ENCODE measurements at places on chromosomes 5 and 9.

- DNase-seq = no peak
These were observed 113.5 kb downstream of the FEM1C start for GRCh38 chr5:115431116-115431515.

DNA sequence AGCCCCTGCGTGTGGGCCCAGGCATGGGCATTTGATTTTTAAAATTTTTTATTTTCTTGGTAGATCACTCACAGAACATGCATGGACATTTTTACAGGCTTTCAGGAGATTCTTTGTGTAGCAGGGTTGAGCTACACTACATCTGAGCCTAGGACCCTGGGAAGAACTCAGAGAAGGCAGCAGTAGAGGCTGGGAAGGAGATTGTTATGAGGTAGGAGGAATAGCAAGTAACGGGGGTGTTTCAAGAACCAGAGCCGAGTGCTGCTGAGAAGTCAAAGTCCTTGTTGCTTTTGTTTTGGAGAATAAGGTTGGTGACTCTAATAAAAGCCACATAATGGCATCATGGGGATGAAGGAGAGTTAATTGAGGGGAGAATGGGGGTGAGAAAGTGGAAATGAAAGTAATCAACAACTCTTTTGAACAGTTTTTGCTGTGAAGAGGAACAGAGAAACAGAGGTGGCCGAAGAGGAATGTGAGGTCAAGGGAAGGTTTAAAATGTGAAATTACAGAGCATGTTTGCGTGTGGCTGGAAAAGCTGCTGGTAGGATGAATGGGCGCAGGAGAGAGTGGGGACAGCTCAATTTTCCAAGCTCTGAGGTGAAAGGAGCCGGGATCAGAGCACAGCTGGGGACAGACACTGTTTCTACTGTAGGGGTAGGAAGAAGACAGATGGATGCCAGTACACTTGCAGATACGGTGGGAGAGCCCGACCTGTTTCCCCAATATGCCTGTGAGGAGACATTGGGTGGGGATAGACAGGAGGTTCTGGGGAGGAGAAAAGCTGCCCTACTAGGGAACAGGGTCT lies 4.7 kb upstream of the PDLIM7 start:
- DNase-seq = no peak

- DNase-seq = peak; percentile 82
These were observed 65.9 kb downstream of the DAP start for GRCh38 chr5:10695055-10695649.

- peak; percentile 1 for DNase-seq
These were observed 359.3 kb upstream of the CDH18 start for GRCh38 chr5:20347334-20347733.

- no peak for DNase-seq
These were observed 1034.0 kb downstream of the DTWD2 start for GRCh38 chr5:117954331-117954730.

DNA sequence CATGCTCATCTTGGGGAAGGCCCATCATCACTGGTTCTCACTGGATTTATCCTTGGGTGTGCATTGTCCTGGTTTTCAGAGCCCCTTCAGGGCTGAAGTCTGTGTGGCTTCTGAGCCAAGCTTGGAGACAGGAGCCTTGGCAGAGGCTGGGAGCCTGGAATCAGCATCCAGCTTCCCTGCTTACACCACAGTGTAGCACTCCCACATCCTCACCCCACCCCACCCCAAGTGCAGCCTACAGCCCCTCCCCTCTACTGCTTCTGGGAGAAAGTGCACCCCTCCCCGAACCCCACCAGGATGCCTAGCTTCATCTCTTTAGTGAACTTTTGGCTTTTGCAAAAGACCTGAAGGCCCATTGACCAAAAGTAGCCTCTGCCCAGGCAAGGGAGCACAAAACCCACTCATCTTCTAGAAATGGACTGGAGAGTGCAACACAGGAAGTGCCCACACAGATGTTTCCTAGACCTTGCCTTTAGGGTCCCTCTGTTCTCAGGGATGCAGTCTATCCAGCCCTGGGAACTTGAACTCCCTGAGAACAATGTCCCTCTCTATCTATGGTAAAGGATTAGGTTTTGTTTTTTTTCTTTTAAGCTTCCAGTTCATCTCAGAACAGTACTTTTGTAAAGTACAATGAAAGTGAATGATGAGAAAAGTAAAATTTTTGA lies 189.7 kb downstream of the PALM2AKAP2 start:
- no peak for DNase-seq

DNA sequence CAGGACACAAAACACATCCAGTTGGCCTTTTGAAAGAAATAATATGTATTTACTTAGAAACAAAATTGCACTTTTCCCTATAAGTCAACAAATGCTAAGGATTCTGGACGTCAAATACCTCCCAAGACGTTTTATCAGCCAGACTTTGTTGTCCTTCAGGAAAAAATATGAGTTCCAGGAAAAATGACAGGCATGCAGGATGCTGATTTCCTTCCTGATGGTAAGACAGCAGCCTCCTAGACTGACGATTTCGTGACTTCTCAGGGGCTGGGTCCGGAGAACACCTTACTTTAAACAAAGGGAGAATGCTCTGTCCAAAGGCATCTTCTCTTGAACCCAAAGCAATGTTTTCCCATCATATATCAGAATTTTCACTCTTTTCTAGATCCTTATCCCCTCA lies 69.1 kb downstream of the IL6ST start:
- no peak for DNase-seq

GRCh38 chr5:40428126-40428525 lies 251.6 kb upstream of the PTGER4 start:
- peak; percentile 63 for DNase-seq

DNA sequence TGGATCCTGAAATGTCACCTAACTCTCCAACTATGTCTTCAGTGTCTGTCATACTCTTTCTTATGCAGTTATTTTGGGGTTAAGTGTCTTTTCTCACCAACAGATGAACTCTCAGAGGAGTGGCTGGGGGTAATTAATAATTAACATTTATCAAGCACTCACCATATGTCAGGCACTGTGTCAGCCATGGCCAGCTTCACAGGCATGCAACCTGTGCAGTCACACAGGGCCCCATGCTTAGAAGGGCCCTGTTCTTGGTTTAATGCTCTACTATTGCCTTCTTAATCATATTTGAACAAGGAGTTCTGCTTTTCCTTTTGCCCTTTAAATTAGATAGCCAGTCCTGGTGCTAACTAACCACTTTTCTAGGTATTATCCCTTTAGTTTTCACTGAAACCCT lies 3.4 kb upstream of the GRPEL2 start:
- no peak for DNase-seq

DNA sequence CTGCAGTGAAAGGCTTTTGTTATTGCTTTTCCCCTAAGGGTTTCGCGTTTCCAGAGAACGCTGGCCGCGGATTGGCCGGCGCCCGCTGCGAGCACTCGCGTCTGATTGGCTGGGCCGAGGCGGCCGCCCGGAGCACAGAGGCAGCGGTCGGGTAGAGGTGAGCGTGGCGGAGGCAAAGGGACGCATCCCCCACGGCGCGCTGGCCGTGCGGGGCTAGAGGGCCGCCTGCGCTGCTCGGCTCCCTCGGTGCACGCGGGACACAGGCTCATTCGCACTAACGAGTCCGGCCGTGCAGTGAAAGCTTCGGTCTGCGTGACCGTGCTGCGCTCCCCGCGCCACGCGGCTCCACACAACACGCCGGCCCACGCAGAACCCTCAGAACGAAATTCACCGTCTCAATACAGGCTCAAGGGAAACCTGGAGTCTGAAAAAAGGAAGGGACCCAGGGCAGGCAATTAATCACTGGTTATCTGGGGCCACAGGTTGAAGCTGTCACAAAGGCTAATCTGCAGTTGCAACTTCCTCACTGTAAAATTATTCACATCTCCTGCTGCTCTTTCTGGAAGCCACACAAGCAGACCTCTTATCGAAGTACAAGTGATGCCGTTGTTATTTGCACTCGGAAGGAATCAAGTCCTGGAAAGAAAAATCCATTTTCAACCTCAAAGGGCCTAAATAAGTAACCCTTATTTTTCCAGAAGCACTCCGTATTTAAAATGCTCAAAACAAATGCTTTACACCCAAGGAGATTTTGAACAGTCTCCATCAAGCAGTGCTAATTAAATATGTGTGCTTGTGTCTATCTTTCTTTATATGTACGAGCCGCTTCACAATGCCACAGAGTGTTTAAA lies 94.6 kb downstream of the ZNF608 start:
- DNase-seq = peak; percentile 93

GRCh38 chr9:69141851-69142250 lies 32.2 kb upstream of the TJP2 start:
- no peak for DNase-seq

DNA sequence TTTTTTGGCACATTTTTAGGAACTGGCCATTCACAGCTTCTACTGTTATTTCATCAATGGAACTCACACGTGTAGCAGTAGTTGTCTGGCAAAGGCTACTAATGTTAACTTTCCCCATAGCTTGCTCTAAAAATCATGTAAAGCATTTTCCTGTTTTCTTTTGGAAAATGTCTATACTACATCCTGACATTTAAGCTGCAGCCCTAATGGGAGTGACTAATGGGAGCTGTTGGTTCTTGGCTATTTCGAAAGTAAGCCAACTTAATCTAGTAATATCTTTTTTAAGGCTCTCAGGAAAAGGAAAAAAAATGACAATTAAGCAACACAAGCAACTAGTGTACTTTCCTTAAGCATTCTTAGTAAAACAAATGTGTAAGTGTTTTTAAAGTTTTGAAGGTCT lies 169.2 kb downstream of the SLC12A2 start:
- no peak for DNase-seq

GRCh38 chr5:172420235-172420939 lies 33.9 kb downstream of the SH3PXD2B start:
- DNase-seq = no peak

DNA sequence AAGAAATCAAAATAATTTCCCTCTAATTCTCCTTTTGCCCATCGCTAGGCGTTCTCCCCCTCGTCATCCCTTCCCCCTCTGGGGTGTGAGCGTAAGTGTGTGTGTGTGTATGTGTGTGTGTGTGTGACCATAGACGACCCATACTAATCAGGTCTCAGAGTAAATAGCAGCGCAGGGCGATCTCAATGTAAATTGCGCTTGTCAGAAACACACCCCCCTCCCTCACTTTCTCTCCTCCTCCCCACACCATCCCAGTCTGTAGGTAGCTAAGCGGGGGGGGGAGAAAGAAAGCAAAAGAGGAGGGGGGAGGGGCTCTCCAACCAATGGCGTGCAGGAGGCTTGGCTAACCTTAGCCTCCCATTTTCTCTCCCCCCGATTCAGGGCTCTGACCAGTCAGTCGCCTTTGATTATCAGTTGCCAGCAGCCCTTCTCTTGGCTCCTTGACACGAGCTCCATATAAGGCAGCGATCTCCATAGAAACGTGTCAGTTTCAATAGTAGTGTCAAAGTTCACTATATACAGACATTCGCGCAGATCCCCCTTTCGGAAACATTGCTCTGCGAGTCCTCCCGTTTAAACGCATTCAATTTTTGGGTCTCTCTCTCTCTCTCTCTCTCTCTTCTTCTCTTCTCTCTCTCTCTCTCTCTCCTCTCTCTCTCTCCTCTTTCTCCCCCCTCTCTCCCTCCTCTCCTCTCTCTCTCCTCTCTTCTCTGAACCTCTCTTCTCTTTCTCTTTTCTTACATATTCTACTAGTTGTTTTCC lies at the start of gene NR2F1:
NR2F1 (plus strand) TSS at position 546 of the 762 bp plus-strand sequence. CDS start 1,802 bp downstream, outside the sequence.
- DNase-seq = peak; percentile 91

DNA sequence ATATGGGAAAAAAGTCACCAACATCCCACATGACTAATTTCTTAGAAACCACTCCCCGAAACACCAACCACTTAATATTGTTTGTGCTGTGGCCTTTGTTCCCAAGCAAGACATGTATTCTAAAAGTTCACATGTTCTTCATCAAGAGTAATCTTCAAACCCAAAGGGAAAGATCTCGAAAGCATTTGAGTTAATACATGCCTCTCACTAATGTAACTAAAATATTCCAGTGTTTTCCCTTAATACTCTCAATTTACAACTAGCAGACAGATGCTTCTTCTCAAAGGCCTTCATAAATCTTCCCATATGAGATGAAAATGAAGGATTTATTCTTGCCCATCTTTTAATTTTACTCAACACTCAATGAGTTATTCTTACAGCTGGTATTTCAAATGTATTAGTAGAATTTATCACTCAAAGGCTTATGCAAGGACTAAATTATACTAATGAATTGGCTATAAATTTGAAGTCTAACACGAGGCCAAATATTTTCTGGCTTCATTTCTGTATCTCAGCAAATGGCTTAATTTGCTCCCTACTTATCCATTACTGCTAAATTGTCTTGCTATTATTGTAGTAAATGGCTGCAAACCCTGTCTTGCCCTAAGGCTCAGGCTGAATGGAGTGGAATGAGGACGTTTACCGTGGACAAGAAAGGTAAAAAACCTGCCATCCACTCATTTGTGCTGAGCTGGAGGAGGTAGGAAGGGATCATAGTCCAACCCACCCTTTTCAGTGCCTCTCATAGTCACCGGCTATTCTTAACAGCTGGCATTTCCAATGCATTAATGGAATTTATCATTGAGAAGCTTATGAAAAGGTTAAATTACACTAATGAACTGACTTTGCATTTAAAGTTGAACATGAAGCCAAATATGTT lies 474.4 kb downstream of the RASEF start:
- DNase-seq = no peak

DNA sequence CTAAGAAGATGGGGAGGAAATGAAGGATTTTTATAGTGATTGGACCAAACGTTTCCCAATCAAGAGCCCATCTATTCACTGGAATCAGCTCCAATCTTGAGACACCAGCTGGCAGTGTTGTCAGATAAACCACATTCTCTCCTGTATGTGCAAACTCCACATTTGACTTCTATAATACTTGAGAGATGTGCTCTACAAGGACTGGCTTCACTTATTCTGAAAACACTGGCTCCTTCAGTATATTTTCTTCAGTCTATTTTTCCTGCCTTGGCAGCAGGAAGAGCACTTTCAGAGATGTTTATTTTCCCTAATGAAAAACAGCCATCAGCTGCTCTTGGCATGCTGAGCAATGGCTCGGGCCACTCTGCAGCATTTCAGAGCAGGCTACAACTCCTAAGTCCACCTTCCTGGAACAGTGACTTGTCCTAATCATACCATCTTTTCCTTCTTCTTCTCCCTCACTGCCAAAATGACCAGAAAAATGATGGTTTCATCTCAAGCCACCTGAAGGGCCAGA lies 96.9 kb upstream of the FSTL4 start:
- no peak for DNase-seq

GRCh38 chr5:83000428-83000827 lies 76.8 kb downstream of the TMEM167A start:
- no peak for DNase-seq

GRCh38 chr9:22079873-22080341 lies 70.8 kb upstream of the CDKN2B start:
- DNase-seq = no peak

GRCh38 chr9:70228118-70228517 lies 30.7 kb upstream of the SMC5 start:
- DNase-seq = no peak

- no peak for DNase-seq
These were observed 10.4 kb upstream of the PCDHGC3 start for GRCh38 chr5:141465351-141465750.

- DNase-seq = no peak
These were observed 62.6 kb upstream of the SLC25A51 start for GRCh38 chr9:37966412-37967013.

DNA sequence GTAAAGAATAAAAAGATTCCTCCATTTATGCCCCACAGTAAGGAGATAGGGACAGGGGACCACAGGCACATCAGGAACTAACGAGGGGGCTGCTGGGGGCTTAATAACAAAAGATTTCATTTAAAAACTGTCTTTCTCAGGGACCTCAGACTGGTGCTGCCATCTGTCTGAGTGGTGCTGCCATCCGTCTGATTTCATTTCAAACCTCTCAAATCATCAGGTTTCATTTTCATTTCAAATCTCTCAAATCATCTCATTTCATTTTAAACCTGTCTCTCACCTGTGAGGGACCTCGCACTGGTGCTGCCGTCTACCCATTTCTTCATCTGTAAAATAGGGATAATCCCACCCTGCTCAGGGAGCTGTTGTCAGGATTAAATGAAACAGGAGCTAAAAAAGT lies 45.9 kb downstream of the ADRA1B start:
- no peak for DNase-seq

- DNase-seq = no peak
These were observed 41.3 kb downstream of the CAST start for GRCh38 chr5:96703384-96703920.

Data from hematopoietic multipotent progenitor cell treated with erythropoietin and hydrocortisone succinate and interleukin-3 and kit ligand, for 4 days (in vitro differentiated cells).